ENCODE measurements at places on chromosomes 4 and X.

DNA sequence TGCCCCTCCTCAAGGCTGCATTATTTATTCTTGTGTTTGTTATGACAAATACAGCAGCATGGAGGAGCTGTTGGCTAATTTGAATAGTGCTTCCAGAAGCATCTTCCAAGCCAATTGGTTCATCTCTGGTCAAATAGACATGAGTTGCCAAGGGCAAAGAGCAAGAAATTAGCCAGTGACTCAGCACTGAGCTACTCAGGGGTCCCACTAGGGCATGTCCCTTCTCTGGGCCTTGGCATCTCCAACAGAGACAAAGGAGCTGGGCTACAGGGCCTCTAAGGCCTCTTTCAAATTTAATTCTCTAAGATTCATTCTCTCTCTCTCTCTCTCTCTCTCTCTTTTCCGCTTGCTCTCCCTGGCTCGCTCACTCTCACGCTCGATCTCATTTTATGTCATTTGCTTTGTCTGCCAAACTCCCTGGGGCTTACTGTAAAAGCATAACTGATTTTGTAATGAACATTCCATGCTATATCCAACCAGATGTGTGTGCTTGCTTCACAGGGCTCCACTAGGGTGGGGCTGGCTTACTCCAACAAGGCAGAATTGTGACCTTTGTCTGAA is 86.7 kb upstream of the MAGEA4 start:
- no peak for DNase-seq

GRCh38 chrX:151680805-151681204 is 14.5 kb upstream of the PRRG3 start:
- peak; percentile 35 for DNase-seq

DNA sequence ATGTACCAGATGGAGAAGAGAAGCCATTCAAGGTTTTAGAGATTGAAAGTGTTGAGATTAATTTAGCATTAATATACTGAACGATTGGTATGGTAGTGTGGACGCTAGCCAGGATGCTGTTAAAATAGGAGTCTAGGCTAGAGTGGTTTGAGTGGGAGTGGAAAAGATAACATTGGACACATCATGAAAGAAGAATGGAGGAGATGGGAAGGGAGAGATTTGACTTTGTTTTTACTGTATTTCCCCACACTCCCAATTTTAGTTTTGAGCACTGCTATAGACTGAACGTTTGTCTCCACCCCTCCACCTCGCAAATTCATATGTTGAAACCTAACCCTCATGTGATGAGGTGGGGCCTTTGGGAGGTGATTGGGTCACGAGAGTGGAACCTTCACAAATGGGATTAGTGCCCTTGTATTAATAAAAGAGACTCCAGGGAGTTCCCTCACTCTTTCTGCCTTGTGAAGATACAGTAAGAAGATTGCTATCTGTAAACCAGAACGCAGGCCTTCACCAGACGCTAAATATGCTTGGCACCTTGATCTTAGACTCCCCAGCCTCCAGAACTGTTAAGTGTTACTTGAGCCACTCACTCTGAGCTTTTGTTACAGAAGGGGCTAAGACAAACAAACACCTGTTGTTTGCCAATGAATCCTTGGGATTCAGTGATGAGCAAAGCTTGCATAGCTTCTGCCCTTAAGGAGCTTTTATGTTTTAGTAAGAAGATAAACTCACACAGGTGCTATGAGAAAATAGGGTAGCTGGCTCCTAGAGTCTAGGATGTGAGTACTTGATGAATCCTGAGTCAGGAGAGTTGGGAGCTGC is 25.8 kb downstream of the USP9X start:
- DNase-seq, result no peak

DNA sequence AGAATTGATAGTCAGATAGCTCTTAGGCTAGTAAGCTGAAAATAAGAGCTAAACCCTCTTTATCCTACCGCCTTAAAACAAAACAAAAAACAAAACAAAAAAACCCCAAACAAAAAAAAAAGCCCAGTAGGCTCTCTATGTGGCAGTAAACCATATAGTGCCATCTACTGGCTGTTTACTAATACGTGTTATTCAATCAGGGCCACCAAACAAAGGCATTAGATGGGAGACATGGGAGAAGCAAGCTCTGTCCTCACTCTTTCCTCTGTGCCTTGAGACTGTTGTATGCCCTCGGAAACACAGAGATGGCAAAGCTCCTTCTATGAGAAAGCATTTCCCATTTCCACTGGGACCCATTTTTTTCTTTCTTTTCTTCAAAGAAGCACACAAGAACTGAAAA is 148.8 kb upstream of the MID1 start:
- DNase-seq, result no peak

DNA sequence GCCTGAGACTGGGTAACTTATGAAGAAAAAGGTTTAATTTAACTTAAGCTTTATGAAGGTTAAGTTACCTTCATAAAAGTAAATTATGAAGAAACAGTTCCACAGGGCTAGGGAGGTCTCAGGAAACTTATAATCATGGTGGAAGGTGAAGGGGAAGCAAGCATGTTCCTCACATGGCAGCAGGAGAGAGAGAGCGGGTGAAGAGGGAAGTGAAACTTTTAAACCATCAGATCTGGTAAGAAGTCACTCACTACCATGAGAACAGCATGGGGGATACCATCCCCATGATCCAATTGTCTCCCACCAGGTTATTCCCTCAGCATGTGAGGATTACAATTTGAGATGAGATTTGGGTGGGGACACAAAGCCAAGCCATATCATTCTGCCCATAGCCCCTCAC is 944.7 kb upstream of the NDST4 start:
- no peak for DNase-seq

GRCh38 chrX:102958794-102959193 is 21.7 kb downstream of the RAB40AL start:
- DNase-seq, result no peak

- DNase-seq, result no peak
These were observed 73.9 kb downstream of the IRF2 start for GRCh38 chr4:184400375-184400870.

- DNase-seq, result no peak
These were observed 47.8 kb downstream of the GAB1 start for GRCh38 chr4:143384381-143384994.

DNA sequence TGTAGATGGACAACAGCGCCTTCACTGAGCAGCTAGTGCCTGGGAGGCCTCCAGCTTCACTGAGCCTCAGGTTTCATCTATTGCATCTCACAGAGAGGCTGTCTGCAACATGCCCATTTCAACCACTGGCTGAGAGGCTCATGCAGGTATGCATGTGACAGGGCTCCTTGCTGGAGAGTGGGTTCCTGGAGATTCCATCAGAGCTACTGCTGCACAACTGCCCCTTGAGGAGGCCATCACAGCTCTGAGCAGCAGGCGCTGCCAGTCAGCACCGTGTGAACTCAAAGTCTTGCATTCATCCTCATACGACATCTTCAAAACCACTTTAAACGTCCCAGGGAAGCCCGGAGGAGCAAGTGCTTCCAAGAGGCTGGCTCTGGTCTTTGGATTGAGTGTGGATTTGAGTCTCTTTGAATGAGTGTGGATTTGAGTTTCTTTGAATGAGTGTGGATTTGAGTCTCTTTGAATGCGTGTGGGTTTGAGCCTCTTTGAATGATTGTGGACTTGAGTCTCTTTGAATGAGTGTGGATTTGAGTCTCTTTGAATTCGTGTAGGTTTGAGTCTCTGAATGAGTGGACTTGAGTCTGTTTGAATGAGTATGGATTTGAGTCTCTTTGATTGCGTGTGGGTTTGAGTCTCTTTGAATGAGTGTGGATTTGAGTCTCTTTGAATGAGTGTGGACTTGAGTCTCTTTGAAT is 8.7 kb downstream of the P2RY8 start:
- DNase-seq, result no peak

DNA sequence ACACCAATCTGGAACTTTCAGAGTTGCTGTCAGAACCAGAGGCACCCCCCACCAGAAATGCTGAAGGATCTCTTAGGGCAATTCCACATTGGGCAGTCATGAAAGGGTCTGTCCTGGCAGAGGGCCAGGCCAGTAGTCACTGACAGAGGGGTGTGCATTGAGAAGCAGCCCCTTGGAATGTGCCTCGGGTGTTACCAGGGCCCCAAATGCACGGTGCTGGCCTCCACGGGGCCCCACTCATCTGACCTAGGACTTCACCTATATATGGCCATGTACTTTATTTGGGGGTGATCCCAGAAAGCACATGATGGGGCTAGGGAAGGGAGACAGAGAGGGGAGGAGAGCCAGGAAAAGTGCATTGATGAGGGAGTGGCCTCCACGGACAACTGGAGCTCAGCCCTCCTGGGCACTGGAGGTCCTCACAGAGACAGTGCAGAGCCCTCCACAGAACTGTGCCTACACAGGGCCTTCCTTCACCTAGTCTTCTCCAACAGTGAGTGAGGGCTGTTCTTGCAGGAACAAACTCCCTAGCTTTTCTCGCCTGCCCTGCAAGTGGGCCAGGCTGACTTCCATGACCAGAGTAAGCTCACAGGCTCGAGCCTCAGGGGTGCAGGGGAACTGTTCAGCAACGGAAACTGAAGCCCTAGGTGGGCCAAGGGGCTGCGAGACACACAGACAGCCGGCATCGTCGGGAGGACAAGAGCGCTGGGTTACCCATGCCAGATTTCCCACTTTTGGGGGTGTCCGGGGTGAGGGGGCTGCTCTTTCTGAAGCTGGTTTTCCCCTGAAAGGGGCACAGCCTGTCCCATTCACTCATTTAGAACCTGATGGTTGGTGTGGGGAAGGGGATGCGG is 136.2 kb downstream of the HMX1 start:
- no peak for DNase-seq

- no peak for DNase-seq
These were observed 2.2 kb downstream of the MSANTD1 start for GRCh38 chr4:3250956-3251690.

DNA sequence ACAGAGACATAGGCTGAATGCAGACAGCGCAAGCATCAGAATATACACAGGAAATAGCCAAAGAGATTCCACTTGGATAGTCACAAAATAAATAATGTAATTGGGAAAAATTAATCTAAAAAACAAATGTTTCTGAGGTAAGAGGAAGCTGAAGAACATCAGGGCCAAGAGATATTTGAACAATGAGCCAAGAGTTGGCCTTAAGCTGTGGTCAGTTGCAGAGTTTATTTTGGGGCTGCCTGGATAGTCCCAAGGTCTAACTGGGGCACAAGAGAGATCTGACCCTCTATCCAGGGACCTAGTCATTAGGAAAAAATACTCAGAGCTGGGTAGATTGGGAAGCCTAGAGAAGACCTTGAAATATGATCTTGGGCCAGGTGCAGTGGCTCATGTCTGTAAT is 31.3 kb upstream of the FGF16 start:
- no peak for DNase-seq

- DNase-seq, result no peak
These were observed 70.8 kb upstream of the PTCHD1 start for GRCh38 chrX:23263892-23264291.

DNA sequence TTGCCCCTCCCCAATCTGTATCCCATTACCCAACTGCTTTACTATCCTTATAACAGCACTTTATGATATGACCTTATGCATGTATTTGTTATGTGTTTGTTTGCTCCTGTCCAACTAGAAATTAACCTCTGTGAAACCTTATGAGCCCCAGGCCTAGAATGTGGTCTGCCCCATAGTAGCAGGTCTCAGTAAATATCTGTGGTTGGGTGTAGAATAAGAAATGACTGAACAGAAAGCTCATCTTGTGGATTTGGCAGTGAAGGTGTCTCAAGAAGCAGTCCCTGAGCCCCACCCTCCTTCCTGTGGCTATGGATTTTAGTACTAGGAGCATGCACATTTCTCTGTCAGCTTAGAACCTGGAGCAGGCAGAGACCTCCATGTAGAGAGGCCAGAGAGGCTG is 229.0 kb upstream of the LCORL start:
- no peak for DNase-seq

DNA sequence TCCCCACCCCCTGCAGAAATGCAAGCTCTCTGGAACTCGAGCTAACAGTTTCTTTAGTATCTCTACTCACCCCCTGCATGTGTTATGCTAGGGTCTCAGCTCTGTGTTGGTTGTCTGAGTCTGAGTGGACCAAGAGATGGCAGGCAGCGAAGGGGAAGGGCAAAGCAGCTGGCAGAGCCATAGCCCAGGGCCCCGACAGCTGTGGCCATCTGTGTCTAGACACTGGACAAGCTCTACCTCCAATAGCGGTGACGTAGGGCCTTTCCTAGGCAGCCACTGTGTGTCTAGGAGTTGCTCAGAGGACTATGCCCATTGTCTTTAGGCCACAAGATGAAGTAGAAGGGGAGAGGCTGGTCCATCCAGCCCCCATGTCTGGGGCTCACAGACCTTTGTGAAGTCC is 79.2 kb downstream of the EFNB1 start:
- no peak for DNase-seq

DNA sequence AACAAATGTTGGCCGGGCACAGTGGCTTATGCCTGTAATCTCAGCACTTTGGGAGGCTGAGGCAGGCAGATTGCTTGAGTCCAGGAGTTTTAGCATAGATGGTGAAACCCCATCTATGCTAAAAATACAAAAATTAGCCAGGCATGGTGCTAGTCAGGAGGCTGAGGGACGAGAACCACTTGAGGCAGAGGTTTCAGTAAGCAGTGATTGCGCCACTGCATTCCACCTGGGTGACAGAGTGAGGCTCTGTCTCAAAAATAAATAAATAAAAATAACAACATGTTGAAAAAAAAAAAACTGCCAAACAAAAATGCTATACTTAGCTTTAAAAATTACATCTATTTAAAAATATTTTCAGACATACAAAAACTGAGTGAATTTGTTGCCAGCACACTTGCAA is 374.2 kb upstream of the SMIM31 start:
- DNase-seq, result no peak

DNA sequence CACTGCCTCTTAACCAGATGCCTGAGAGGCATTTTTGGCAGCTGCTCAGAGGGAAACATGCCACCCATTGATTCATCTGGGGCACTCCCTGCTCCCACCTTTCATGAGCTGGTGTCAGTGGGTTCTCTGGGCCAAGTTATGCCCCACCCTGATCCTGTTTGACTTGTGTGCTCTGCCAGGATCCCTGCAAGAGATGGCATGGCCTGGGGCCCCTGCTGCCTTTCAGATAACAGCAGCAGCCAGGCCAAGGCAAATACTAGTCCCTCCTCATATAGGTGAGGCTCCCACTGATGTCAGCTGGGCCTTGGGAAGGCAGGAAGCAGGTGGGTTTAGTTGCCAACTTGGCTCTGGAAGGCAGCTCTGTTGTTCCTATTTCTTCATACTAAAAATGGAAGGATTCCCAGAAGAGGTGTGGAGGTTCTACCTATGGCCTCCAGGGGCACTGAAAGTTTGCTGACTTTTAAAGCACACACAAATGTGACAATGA is 192.9 kb upstream of the RBPJ start:
- DNase-seq, result no peak

DNA sequence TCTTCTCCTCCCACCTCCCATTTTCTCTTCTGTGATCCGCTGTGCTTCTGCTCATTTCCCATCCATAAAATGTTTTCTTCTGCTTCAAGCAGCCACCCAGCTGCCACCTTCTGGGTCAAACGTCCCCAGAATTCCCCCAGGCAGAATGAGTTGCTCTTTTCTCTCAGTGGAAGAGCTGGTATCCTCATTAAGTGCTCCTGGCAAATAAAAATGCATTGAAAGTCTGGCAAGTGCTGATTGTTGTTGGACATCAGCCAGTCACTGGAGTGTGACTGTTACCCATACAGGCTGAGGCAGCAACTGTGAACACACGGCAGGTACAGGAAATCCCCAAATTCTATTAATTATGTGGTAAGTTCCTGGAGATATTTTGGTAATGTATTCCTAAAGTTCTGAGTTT is 52.6 kb downstream of the LIMCH1 start:
- no peak for DNase-seq

- no peak for DNase-seq
These were observed 21.0 kb upstream of the TMSB15B start for GRCh38 chrX:103941201-103941975.

Data from stimulated activated CD8-positive, alpha-beta memory T cell treated with anti-CD3 and anti-CD28 coated beads, Interleukin-15, amount 100 ng/mL, for 24 hours (primary cell).